CD8-positive, alpha-beta T cell (primary cell): ENCODE measurements at places on chromosomes 13 and 19.

DNA sequence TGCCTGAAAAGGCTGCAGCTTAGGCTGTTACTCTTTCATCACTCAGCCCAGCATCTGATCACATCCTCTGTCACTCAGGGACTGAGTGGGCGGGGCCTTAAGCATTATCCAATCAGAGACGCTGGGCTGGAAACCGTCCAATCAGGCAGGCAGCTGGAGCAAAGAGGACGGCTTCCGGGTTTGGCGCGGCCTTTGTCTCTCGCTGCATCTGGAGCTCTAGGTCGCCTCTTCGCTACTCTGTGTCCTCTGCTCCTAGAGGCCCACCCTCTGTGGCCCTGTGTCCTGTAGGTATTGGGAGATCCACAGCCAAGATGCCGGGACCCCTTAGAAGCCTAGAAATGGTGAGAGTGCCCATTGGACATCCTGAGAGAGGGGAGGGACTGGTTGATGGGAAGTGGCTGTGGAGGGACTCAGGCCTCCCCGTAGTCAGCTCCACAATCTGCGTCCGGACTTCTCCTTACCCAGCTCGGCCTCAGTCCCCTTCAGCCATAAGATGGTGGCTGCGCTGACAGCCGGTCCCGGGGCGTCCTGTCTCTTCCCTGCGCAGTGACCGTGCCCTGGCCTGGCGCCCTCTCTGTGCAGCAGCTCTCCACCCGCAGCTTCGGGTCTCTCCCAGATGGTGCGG is at the start of gene ZNF486:
Gene ZNF486, plus strand, starts transcription at position 195 of the 625 bp plus-strand sequence. Its CDS starts 117 bp downstream, at position 312.
- peak; percentile 92 for DNase-seq

DNA sequence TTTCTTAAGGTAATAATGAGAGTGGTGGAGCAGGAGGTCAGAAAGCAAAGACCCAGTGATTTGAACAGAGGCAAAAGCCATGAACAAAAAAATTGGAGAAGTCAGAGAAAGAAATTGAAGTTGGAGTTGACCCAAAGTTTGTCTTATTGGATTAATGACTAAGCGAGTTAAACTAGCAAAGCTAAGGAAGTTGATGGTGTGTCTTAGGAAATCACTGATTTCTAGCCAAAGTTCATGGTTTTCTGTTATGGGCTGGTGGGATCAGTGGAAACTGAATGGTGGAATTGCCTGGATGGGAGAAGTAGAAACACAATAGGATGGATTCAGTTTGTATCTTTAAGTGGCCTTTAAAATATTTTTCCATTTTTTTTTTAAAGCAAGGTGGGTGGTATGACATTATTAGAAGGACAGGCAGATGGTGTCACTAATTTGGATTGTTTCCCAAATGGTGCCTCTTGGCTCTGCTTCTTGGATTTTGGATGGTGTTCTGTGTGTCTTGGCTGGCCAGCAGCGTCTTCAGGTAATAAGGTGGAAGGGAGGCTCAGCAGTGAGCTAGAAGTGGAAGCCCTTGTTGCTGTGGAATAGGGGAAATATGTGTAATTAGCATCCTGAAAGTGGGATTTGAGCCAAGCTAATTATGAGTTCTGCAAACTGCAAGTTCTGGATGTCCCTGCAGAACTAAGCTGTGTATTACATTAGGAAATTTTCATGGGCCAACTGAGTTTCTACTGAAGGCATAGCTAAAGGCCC is 302.9 kb downstream of the LMO7 start:
- DNase-seq = no peak

- DNase-seq = no peak
These were observed 57.2 kb upstream of the ZNRF4 start for GRCh38 chr19:5397804-5398692.

DNA sequence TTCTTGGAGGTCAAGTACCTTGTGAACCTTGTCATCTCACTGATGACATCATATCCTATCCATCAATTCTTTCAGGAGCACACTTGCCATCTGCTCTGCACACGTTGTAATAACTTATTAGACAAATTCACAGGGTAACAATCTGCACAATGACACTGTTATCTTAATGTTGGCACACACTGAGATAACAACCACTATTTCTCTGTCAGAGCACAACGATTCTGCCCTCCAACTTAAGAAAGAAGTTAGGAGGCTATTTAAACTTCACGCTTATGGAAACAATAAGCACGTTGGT is 351.3 kb downstream of the DACH1 start:
- no peak for DNase-seq

DNA sequence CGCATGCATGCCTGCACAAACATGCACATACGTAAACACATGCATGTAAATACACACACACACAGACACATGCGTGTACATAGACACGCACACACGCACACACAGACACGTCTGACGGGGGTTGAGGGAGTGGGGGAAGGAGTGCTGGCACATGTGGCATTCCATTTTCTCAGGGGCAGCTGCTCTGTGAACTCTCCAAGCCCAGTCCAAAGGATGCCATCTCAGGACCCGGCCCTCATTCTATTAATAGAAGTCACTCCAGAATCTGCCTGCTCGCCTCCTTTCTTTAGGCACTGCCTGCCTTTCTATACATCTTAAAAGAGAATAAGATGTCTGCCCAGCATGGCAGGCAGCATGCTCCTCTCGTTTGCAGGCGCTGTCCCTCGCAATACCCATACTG is 5.3 kb downstream of the ARHGEF7 start:
- DNase-seq = no peak

DNA sequence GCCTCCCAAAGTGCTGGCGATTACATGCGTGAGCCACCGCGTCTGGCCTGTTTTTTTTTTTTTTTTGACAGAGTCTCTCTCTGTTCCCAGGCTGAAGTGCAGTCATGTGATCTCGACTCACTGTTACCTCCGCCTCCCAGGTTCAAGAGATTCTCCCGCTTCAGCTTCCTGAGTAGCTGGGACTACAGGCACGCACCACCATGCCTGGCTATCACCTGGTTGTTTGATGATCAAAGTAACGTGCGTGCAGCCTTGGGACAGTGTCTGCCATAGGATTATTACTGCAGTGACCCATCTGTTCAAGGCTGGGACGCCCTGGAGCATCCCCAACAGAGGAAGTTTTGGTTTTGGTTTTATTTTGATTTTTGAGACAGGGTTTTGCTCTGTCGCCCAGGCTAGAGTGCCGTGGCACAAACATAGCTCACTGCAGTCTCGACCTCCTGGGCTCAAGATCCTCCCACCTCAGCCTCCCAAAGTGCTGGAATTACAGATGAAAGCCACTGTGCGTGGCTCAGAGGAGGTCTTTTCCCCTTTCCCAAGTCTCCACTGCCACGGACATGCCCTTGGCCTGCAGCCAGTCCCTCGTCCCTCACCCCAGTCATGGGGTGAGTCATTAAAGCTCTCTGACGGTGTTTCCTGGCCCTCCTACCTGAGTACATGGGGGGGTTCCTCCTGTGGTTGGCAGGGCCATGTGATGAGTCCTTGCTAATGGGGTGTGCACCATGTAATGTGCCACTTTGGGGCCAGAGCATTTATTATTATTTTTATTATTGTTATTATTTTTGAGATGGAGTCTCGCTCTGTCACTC is 65.6 kb downstream of the IER2 start:
- DNase-seq = peak; percentile 56

GRCh38 chr19:40529093-40529954 is 47.3 kb upstream of the SHKBP1 start:
- DNase-seq = peak; percentile 94

GRCh38 chr19:56740501-56740900 is 68.9 kb upstream of the ZNF835 start:
- DNase-seq = no peak

- no peak for DNase-seq
These were observed 459.3 kb upstream of the SLC10A2 start for GRCh38 chr13:103525530-103525929.

DNA sequence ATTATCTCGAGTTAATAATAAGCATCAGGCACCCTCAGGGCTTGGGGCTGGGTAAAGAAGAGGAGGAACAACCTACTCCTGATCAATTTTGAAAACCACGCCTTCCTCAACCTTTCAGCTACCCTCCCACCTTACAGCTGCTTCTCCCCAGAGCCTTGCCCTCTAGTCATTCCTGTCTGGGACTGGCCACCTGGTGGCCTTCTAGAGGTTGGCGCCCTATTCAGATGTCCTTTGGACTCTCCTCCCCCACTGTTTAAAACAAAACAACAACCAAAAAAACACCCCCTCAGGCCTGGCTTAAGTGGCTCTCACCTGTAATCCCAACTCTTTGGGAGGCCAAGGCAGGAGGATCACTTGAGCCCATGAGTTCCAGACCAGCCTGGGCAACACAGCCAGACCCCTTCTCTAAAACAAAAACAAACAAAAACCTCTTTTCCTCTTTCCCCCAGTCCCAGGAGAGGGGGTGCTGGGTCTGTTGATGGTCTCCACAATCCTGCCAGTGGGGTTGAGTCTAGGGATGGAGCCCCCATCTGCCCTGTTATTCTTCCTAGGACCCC is 62.3 kb downstream of the CCDC70 start:
- DNase-seq = no peak

DNA sequence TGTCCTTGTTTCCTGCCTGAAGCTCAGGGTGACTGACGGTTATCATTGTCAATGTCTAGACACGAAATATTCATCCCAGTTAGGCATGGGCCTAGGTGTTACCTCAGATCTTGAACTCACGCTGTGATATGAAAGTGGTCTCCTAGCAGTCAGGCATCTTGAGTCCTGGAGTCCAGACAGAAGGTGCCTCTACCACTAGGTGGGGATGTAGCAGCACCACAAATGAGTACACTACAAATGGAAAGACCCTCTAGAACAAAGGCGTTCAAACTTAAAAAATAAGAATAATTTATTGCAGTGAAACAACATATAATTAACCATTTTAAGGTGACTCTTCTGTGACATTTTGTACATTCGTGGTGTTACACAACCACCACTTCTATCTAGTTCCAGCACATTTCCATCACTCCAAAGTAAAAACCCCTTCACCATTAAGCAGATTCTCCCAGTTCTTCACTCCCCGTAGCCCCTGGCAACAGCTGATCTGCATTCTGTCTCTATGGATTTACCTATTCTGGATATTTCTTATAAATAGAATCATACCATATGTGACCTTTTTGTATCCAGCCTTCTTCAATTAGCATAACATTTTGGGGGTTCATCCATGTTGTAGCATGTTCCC is 11.9 kb upstream of the FRY start:
- peak; percentile 11 for DNase-seq

DNA sequence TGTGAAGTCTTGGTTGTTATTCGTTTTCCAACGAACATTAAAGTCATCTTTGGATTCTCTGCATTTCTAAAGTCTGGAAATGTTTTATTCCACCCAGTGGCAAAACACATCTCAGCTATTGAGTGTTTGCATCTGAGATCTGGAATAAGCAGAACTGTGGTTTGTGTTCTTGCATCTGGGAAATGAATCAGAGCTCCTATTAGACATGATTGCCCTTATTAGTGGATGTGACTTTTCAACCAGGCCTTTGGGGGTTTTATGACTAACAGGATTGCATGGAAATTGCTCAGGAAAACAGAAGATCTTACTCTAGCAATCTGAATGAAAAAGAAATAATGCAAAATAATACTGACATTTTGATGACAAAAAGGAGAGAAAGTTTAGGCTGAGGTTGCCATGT is 488.8 kb downstream of the IRS2 start:
- no peak for DNase-seq

GRCh38 chr13:112844879-112845278 is 124.1 kb upstream of the MCF2L start:
- no peak for DNase-seq

- no peak for DNase-seq
These were observed 215.3 kb downstream of the KLF5 start for GRCh38 chr13:73274147-73274546.

DNA sequence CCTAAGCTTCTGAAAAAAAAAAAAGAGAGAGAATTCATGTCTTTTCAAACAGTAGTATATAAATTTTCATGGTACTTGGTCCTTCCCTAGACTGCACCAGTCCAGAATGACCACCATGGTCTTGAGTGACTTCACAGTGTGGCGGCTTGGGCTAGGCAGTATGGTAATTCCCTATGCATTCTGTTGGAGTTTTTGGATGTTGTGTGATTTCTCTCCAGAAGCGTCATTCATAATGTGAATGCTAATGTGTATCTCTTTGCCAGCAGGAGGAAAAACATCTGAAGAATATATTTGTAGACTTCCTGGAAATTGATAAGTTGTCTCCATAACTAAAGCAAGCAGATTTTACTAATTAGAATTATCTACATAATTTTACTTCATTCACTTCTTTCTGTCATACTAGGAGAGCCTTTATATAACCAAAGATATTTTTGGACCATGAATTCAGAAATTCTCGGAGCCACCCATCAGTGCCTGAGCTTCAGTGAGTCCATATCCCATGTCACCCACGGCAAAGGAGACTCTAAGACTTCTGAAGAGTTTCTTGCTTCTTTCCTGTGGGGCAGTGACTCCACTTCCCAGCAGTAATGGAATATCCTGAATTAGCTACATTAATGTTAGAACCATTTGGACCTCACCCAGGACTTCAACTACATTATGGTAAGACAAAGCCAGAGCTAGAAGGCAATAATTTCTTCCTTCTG is 8.4 kb downstream of the STARD13 start:
- no peak for DNase-seq

- no peak for DNase-seq
These were observed 74.2 kb downstream of the IRS2 start for GRCh38 chr13:109712124-109712722.

GRCh38 chr13:39766464-39767158 is 111.1 kb downstream of the COG6 start:
- no peak for DNase-seq

DNA sequence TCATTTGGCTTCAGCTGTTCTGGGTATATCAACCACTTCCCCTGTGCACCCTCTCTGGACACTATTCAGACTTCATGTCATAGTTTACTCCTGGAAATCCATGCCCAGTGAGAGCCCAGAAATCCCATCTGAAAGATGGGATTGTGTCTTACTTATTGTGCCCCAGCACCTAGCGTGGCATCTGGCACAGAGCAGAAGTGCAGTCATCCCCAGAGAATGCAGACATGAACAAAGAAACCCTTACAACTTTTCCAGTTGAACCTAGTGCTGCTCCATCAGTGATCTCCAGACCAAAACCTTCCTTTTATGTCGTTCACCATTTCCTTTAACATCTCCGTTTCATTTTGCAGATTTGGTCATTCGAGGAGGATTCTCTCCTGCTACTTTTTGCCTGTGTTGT is 60.6 kb downstream of the MBNL2 start:
- no peak for DNase-seq

- DNase-seq = no peak
These were observed 13.3 kb upstream of the ZSCAN4 start for GRCh38 chr19:57655443-57655842.

GRCh38 chr13:24511019-24511815 is 1.4 kb downstream of the PARP4 start:
- peak; percentile 42 for DNase-seq

DNA sequence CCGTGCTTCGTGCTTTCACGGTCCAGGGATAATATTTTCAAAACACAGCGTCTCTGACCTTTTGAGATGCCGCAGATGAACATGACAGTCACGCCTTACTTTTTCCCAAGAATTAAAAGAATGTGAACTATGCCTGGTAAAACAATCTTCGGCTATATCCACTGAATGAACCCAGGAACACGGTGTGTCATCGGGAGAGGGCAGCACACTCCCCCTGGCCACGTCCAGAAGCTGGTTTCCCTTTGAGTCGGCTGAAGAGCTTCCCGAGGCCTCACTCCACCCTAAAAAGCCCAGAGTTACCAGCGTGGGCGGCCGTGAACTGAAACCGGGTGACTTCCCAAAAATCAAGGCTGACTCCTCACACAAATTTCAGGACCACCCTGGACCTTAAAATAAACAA is 22.9 kb upstream of the SHISA2 start:
- DNase-seq = no peak
